ENCODE measurements at places on chromosomes 2 and 18.
A peak's percentile ranks its signal among the peaks of the same experiment; 100 is the strongest.

- no peak for DNase-seq
Measured at GRCh38 chr2:224894356-224894755, 147.9 kb downstream of the DOCK10 start.

DNA sequence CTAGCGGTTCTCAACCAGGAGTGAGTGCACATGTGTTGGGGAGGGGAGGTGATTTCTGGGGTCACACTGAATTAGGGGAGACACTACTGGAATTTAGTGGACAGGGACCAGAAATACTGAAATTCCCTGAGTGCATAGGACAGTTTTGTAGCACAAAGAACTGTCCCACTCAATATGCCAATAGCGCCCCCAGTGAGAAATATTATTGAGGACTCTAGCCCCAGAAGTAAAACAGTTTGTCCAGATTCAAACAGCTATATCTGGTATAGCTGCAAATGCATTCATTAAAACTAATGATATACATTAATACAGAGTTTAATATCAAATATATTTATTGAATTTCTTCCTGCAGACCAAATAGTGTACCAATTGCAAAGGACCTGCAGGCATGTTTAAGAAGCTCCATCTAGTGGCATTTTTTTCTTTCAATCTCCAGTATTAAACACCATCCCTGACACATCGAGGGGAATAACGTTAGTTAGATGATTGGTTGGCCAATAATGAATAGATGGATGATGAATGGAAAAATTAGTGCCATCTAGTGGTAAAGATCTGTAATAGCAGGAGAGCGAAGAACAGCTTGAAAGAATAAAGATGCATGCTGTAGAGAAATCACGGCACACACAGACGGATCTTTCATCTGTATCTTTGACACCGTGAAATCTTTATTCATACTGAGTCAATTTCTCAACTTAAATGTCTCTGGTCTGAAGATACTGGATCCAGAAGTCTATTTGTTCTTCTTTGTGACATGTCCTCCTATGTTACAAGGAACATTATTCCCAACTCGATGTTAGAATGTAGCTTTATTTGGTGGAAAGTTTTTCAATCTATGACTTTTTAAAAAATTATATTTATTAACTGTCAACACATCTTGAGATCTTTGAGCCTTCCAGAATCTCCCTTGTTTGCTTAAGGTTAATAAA, 62.5 kb downstream of the DHRS9 start:
- no peak for DNase-seq

DNA sequence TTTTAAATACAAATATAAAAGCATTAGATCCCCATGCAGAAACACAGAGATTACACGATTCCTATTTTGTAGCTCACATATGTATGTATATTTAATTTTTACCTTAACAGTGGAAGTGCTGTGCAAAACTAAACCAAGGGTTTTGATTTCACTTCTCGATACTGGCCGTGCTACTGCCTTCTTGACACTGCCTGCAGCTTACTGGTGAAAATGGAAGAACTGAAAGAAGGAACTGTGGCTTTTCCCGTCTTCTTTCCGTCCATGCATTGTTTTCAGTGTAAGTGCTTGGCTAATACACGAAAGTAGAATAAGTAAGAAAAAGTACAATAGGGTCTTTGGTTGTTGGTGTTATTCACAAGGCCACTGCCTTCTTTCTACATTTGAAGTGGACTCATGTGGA, 129.5 kb downstream of the NDUFA10 start:
- DNase-seq, result no peak

GRCh38 chr2:154484338-154485099, 214.0 kb upstream of the KCNJ3 start:
- DNase-seq, result peak; percentile 11

DNA sequence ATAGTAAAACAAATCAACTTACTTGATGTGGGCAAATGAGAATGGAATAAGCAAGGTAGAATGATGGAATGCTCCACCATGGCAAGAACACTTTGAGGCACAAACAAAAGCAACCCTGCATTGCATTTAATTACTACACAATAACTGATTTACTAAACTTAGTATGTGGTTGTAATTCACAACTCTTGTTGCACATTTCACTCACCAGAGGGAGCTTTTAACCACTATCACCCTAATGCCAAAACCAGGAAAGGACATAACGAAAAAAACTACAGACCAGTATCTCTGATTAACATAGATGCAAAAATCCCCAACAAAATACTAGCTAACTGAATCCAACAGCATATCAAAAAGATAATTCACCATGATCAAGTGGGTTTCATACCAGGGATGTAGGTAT, 659.8 kb downstream of the CPS1 start:
- DNase-seq, result no peak

- DNase-seq, result no peak
Measured at GRCh38 chr2:217090884-217091283, 231.0 kb upstream of the TNP1 start.

DNA sequence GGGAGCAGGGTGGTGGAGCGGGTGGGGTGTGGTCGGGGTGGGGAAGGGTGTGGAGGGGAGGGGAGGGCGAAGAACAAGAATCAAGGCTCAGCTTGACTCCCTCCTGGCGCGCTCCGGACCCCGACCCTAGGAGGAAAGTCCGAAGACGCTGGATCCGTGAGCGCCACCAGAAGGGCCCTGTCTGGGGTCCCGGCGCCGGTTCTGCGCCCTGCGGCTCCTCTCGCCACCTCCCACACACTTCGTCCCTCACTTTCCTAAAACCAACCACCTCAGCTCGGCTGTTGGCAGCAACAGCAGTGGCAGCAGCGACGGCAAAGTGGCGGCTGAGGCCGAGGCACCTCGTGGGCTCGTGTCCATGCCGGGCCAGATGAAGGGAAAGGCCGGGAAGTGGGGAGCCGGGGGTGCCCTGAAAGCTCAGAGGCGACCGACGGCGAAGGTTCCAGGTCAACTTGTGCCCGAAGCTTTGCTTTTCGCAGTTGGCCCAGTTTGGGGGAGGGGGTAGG, 2.1 kb downstream of the KLHL14 start:
- no peak for DNase-seq

DNA sequence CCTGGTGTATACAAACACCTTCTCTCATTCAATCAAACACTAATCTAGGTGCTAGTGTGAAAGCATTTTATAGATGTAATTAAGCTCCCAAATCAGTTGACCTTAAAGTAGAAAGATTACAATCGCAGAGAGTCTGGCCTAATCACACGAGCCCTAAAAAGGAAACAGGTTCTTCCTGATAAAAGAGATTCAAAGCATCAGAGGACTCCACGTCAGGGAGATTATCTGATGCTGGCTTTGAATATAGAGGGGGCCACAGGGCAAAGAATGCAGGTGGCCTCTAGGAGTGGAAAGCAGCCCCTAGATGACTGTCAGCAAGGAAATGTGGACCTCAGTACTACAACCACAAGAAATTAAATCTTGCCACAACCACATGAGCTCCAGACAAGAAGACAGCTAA, 28.2 kb upstream of the ZC3H15 start:
- no peak for DNase-seq

- no peak for DNase-seq
Measured at GRCh38 chr2:183253441-183254130, 129.3 kb downstream of the NUP35 start.
